ENCODE measurements at places on chromosomes 4 and X. TPM values are rescaled to one million over a fixed set of nuclear protein-coding genes. Genes with fewer than 3 reads are reported as not detected.

GRCh38 chr4:9859810-9860209 lies 78.4 kb downstream of the DRD5 start:
- DNase-seq: no peak
- no peak overlapping the region for H3K4me3 ChIP-seq
- H3K4me1 ChIP-seq: no peaks in the 10 kb centered on the region
- no peak overlapping the region for H3K27ac ChIP-seq
- H3K36me3 ChIP-seq: no peaks in the 10 kb centered on the region
- H3K27me3 ChIP-seq: peaks cover 15% of the 10 kb centered on the region

- no peaks in the 10 kb centered on the region for H3K36me3 ChIP-seq
- DNase-seq: no peak
- no peak overlapping the region for H3K4me3 ChIP-seq
- H3K27me3 ChIP-seq: no peaks in the 10 kb centered on the region
- no peaks in the 10 kb centered on the region for H3K4me1 ChIP-seq
Observed at GRCh38 chr4:111066001-111066400, 443.1 kb upstream of the PITX2 start.

- H3K36me3 ChIP-seq: no peaks in the 10 kb centered on the region
- H3K4me1 ChIP-seq: peaks cover 2% of the 10 kb centered on the region
- H3K27ac ChIP-seq: no peak overlapping the region
- H3K27me3 ChIP-seq: peaks cover 18% of the 10 kb centered on the region
Observed at GRCh38 chrX:99495453-99495852, 914.6 kb downstream of the PCDH19 start.

GRCh38 chr4:44256414-44256813 lies 192.2 kb downstream of the KCTD8 start:
- no peaks in the 10 kb centered on the region for H3K36me3 ChIP-seq
- no peaks in the 10 kb centered on the region for H3K27me3 ChIP-seq
- peaks cover 2% of the 10 kb centered on the region for H3K4me1 ChIP-seq

DNA sequence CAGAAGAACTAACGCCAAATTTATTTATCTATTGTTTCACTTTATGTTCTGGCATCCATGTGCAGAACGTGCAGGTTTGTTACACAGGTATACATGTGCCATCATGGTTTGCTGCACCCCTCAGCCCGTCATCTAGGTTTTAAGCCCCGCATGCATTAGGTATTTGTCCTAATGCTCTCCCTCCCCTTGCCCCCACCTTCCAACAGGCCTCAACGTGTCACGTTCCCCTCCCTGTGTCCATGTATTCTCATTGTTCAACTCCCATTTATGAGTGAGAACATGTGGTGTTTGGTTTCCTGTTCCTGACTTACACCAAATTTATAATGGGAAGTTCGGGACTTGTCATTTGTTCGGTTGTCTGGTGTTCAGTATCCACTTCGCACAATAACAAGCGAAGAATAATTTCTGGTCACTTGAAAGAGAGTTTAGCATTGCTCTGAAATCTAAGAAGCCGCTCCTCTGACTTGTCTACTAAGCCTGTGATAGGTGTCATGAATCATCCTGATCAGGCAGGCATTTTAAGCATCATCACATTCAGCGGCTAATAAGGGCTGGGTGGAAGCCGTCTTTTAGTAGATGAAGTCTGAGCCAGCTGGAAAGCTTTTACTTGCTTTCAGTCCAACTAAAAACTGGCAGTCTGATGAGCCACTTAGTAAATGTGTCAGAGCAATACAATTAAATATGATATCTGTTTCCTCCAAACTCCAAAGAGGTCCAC lies 1065.7 kb upstream of the PABPC4L start:
- H3K4me1 ChIP-seq: no peaks in the 10 kb centered on the region
- H3K27ac ChIP-seq: no peak overlapping the region
- DNase-seq: no peak
- H3K4me3 ChIP-seq: no peak overlapping the region
- H3K27me3 ChIP-seq: no peaks in the 10 kb centered on the region
- H3K36me3 ChIP-seq: no peaks in the 10 kb centered on the region

DNA sequence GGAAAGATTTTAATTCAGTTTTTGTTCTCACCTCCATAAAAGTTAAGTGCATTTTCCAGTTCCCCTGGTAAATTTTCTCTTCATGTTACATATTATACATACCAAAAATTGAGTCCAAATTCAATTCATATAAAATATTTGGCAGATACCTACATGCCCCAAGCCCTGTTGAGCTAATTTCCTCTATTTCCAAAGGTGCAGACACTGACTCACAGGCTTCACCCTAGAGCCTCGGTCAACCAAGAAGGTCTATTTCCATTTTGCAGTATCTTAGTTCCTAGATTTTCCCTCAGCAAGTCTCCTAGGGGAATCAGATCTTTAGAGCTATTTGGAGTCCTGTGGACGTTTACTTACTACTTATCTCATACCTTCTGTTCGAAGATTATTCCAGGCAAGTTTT lies 174.4 kb downstream of the TSPAN5 start:
- no peak overlapping the region for H3K4me3 ChIP-seq
- peaks cover 15% of the 10 kb centered on the region for H3K4me1 ChIP-seq
- DNase-seq: no peak

Gene SMPX
- total RNA-seq: not detected

Gene LYAR
- total RNA-seq: 18.7 TPM

Gene SCRG1
- not detected for total RNA-seq
